ENCODE measurements at places on chromosomes 7 and 10. TPM values are rescaled to one million over a fixed set of nuclear protein-coding genes. Genes with fewer than 3 reads are reported as not detected.

CALN1 gene
- total RNA-seq, result 1.8 TPM

TAS2R60 gene
- total RNA-seq, result not detected

INPP5F gene
- total RNA-seq, result 17.7 TPM

KIAA1549 gene
- 4.1 TPM for total RNA-seq

RAMP3 gene
- 6.2 TPM for total RNA-seq

AGR2 gene
- total RNA-seq, result 7.2 TPM

UCN3 gene
- not detected for total RNA-seq

CLEC5A gene
- total RNA-seq, result 0.13 TPM

CALHM1 gene
- total RNA-seq, result not detected

DNA sequence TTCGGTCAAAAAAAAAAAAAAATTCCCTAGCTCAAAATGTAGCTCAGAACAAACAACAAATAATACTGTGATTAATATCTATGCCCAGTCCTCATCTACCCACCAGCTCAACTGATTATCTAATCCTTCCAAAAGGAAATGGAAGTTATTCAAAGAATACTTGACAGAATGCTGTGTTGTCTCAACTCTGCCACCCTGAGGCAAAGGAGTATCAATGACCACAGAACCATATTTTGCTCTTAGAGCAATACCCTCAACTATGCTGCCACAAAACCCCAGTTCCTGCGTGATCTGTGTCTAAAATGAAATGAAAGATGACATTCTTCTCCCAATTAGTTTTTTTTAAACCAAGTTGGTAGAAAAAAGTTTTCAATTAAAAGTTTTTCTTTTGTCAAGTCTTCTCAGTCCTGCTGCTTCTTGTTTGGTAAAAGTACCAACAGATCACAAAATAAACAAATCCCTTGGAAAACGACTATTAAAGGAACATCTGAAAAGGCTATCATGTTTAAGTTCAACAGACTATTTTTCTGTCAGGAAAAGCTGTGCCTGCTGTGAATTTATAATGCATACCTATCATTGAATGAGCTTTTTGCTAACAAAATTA, 21.6 kb downstream of the RBM28 start:
- DNase-seq, result peak; percentile 32

GRCh38 chr7:50156163-50156562, 63.1 kb upstream of the ZPBP start:
- no peak for DNase-seq

GRCh38 chr10:642186-642890, 47.1 kb downstream of the DIP2C start:
- no peak for DNase-seq

DNA sequence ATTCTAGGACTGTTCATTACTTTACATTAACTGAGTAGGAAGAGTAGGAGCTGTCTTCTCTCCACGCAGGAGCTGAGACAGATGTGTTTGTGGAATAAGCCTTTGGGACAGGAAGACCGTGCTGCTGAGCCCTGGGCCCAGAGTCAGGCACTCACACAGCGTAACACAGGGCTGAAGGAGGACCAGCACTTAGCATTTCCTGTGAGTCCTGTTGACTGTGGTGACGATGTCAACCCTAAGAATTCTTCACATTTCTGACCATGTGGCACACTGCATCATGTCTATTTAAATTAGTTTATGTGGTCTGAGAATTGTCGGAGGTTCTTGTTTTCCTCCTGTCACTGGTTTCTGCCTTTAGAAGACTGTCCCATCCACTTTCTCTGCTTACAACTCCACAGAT, 117.2 kb downstream of the PIP4K2A start:
- no peak for DNase-seq

DNA sequence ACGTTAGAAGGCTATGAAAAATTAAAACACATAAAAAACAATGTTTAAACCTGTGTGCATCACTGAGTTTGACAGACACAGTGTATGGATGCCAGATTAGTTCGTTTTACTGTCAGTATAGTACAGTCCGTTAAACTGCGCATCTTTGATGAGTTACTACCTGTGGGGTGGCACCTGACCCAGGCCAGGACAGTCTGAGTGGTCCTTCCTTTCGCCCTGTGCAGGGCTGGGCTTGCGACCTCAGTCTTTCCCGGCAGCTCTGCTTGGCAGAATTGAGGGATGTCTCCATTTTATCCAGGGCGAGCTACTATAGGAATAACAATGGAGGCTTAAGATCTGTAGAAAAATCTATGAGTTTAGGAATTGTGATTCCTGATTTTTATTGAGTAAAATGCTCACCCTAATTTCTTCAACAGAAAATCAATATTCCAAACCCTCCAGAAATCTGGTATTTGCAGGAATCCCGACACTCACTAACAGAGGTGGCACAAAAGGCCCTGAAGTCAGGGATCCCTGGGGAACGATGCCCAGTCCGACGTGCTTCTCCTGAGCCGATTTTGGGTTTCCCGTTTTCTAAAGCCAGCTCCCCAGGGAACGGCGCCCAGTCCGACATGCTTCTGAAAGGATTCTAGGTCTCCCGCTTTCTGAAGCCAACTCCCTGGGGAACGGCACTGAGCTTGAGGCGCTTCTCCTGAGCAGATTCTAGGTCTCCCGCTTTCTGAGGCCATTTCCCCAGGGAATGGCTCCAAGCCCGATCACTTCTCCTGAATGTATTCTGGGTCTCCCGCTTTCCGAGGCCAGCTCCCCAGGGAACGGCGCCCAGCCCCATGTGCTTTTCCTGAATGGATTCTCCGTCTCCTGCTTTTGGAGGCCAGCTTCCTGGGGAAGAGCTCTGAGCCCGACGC, 377.6 kb downstream of the DNAJB6 start:
- no peak for DNase-seq

DNA sequence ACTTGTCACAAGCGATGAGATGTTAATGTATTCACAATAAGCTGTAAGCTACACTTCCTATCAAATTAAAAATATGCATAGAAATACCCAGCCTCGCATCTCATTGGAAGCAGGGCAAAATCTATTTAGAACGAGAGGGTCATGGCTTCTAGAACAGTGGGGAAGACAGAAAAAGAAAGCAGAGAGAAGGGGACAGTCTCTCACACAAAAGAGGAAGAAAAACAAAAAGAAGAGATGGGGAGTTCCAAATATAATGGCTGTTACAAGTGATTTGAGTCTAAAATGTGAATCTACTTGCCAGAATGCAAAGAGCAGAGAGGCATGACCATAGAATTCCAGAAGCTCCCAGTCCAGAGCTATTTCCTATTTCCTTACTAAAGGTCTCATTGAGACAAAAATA, 13.8 kb downstream of the LRRN3 start:
- DNase-seq, result no peak

DNA sequence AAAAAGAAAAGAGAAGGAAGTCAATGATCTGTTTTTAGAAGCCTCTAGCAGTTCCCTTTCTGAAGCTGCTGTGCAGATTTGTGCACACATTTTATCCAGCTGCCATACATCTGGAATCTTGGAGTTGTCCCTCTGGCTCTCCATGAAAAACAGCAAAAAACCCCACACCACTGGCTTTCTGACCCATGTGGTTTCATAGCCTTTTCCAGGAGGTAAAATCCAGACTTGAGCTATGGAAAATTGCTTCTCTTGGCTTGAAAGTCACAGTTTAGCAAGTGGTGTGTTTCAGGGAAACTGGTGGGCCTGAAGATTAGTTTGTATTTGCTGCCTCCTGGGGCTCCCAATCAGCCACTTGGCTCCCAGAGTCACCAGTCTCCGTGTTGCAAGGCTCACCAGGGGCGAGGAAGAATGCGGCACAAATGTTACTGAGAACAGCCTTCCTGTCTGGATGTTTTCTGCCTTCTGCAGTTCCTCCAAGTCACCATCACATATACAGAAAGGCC, 50.1 kb upstream of the ADRB1 start:
- peak; percentile 92 for DNase-seq

GRCh38 chr7:32936689-32937088, 20.6 kb upstream of the FKBP9 start:
- DNase-seq, result no peak

DNA sequence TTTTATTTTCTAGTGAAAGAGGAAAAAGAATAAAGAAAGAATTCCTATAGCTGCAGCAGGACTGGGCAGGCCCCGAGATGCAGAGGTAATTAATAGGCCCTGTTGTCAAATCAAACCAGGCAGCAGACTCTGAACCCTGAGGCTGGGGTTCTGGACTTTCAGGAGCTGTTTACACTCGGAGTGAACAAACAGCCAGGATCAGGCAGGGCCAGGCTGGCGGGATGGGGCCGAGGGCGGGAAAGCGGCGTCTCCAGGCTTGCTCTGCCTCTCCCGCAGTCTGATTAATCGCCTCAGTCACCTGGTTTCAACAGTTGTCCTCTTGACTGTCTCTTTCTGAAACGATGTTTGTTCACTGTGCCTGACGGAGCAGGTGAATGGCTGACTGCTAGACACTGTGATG, 675.4 kb upstream of the FOXK1 start:
- DNase-seq, result no peak

GRCh38 chr7:77456696-77457095, 40.5 kb upstream of the GSAP start:
- no peak for DNase-seq

DNA sequence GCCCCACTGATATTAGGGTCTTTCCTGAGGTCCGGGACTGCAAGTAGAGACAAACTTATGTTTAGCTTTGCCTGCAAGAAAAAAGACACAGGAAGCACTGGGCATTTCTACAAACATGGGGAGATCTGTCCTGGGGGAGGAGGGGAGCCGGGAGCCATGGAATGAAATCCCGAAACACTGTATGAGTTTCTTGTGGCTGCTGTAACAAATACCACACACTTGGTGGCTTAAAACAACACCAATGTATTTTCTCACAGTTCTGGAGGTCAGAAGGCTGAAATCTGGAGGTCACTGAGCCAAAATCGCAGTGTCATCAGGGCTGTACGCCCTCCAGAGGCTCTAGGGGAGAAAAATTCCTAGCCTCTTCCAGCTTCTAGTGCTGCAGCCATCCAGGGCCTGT, 114.0 kb upstream of the CHST15 start:
- no peak for DNase-seq

- peak; percentile 76 for DNase-seq
These were observed 187.1 kb downstream of the KIF20B start for GRCh38 chr10:89888321-89889070.

- peak; percentile 53 for DNase-seq
These were observed 309.8 kb downstream of the ADK start for GRCh38 chr10:74460812-74461211.

GRCh38 chr7:135856356-135857144, 107.9 kb upstream of the FAM180A start:
- no peak for DNase-seq

- DNase-seq, result no peak
These were observed 7.9 kb downstream of the ANTXRL start for GRCh38 chr10:46294641-46295220.

DNA sequence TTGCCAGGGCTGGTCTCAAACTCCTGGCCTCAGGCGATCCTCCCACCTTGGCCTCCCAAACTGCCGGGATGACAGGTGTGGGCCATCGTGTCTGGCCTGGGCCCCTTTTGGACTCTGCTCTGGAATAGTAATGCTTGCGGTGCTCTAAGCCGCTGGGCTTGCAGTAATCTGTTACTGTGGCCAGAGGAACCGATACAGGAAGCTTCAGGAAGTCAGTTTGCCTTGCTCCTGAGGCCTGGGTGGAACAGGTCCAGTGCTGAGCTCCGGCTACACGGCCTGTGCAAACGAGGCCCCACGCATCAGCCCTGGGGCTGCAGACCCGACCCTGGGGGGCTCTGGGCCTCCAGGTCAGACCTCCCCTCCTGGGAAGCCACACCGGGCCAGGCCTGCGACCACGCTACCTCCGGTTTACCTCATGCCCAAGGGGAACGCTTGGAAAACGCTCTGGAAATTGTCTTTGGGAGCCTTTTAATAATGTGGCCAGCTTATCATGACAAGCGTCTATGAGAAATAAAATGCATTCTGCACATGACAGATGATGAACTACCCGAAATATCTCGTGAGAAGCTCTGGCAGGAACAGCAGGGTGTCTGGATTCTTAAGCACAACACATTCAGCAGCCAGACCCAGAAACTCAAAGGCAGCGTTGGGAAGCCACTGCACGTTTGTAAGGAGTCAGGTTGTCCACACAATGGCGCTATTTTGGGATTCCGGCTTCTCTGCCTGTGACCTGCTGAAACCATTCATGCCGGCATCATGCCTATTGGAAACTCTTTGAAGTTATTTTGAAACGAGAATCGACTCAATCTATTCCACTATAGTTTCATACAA, 10.1 kb upstream of the ADAP1 start:
- DNase-seq, result peak; percentile 86

GRCh38 chr10:101217450-101218281, 11.6 kb downstream of the LBX1 start:
- DNase-seq, result peak; percentile 64

- DNase-seq, result no peak
These were observed 187.8 kb downstream of the GNAT3 start for GRCh38 chr7:80324032-80324431.

- DNase-seq, result no peak
These were observed 29.1 kb downstream of the LAMB1 start for GRCh38 chr7:107973861-107974260.

GRCh38 chr10:12938271-12938670, 63.2 kb downstream of the CCDC3 start:
- DNase-seq, result no peak

- no peak for DNase-seq
These were observed 4.1 kb downstream of the ERCC6 start for GRCh38 chr10:49534670-49535381.

DNA sequence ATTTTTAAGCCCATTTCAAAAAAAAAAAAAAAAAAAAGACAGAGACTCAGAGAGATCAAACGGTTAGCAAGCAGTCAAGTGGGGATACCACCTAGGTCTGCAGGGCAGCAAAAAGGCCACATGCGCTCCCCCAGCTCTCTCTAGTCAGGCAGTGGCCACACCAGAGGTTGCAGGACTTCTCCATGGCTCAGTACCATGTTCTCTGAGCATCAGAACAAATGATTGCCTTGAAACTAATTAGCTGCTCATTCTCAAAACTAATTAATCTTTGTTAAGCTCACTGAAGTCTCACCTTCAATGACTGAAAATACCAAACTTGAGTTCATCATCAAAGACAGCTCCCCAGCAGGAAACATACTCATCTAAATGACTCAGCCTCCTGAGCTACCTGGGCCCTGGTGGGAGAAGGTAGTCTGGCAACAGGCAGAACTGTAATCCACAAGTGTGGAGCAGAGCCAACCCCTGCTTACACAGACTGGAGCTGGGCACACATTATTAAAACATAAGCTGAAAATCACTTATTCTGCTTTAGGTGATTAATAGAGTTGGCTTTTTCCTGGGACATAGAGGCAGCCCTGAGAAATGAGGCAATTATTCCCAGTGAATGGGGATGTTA, 319.6 kb downstream of the GRID1 start:
- no peak for DNase-seq
